Activated CD8-positive, alpha-beta memory T cell treated with anti-CD3 and anti-CD28 coated beads, Interleukin-2, amount 50 U/mL, for 4 hours (primary cell): ENCODE measurements at places on chromosomes 16 and 17.
A peak's percentile ranks its signal among the peaks of the same experiment; 100 is the strongest.

DNA sequence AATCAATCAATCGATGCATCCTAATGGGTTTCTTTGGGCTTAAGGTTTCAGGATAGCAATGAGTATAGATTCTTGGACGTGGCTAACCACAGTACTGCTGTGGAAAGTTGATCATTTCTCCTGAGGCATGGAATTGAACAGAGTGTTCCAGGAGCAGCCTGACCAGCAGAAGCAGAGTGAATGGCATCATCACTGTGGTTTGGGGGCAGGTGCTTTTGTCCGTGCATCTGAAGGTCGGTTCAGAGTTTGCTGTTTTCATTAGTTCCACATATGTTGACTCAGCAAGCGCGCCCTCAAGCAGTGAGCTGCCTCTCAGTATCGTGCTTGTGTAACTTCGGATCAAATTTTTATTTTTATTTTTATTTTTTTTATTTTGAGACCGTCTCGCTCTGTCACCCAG is 24.9 kb downstream of the KIAA0513 start:
- DNase-seq, result no peak

DNA sequence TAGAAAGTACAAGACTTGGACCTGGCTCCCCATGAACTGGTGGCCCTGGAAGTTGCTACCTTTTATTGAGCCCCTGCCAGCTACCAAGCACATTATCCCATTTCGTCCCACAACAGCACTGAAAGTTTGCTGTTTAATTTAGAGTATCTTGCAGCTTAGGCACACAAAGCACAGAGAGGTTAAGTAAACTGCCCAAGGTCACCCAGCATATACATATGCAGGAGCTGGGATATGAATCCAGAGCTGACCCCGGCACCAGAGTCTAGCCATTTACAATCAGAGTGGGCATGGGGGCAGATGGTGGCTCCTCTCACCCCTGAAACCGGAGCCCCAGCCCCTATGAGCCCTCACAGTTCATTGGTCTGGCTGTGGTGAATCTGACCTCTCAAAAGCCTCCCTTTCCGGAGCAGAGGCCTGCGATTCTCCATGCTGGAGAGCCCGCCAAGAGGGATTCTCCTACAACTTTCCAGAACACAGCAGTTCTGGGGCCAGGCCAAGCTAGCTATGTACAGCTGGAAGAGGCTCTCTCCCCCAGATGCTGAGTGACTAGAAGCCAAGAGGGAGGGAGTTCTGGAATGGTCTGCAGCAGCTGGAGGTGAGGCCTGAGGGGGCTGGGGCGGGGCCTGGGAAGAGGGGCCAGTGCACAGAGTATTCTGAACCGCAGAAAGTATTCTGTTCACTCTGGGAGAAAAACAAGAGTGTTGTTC is 58.3 kb downstream of the SREBF1 start:
- no peak for DNase-seq

DNA sequence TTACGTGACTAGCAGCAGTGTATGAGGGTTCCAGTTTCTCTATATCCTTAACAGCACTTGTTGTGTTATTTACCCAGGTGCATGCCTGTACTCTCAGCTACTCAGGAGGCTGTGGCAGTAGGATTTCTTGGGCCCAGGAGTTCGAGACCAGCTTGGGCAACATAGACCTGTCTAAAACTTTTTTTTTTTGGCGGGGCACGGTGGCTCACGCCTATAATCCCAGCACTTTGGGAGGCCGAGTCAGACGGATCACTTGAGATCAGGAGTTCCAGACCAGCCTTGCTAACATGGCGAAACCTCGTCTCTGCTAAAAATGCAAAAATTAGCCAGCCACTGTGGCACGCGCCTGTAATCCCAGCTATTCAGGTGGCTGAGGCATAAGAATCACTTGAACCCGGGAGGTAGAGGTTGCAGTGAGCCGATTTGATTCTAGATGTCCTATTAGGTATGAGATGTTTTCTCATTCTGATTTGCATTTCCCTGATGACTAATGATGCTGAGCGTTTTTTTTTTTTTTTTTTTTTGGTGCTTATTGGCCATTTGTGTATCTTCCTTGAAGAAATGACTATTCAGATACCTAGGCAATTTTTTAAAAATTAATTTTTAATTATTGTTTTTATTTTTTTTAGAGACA is 13.4 kb downstream of the CASC3 start:
- no peak for DNase-seq

DNA sequence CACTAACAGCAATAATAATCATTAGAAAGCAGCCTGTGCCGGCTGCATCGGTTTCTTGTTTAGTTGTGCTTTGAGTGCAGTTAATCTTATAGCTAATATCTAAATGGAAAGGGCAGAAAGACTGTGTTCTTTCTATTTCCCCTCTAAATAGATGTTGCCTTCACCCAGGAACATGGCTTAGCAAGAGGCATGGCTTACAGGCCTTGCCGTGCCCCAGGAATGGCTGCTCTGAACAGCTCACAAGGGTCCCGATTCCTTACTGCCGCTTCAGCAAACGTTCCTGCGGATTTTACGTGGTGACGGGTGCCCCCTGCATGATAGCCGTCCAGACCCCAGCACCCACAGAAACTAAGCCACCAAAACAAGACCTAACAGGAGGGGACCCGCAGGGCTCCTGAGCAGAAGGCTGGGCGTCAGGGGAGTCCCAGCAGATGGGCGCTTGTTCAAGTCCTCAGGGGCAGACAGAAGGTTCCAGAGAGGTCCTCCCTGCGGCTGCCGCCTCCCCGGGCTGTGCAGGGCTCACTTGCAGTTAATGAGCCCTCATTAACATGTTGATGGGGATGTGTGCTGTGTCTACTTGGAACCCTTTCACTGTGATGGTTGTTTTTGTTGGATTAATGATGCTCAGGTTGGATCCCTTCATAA is 52.5 kb upstream of the ENPP7 start:
- DNase-seq, result no peak

- DNase-seq, result no peak
These were observed 6.5 kb downstream of the SNRNP25 start for GRCh38 chr16:60166-60565.

GRCh38 chr16:50667497-50668367 is 13.4 kb downstream of the SNX20 start:
- DNase-seq, result no peak

DNA sequence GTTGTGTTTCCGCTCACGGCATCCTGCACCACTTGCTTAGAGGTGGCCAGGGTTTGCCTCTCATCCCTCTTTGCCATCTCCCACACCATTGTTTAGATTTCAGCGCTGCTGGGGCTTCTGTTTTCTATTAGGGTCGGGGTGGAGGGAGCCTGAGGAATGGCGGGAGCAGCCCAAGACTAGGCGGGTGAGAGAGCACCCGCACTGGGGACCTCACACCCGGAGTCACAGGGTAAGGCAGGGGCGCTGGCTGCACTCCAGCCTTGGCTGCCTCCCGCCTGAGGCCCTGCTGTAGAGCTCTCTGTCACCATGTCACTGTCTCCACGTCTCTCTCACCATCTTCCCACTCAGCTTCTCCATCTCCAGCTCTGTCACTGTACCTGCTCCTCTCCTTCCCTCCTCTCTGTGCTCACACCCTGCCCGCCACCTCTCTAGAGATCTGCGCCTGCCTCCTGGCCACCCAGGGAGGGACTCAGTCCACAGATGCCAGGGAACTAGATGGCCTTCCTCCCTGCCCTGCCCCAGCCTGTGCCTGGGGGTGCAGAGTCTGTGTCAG is 32.8 kb upstream of the ABCC3 start:
- no peak for DNase-seq

DNA sequence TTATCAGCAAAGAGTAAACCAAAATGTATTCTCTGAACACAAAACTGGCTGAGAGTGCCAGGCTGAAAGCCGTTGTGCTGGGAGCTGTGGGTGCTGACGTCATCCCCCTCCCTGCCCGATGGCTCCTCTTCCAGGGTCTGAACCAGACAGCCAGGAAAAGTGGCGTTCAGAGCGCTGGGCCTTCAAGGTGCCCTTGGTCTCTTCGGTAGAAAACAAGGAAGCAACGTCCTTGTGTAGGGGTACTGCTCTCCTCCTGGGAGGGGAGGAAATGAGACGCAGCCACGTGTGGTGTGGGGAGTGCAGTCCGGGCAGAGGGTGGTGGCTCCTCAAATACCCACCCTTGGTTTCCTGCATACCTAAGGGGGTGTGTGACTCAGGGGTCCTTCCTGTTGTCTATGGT is 394.7 kb downstream of the SEC14L1 start:
- DNase-seq, result no peak

DNA sequence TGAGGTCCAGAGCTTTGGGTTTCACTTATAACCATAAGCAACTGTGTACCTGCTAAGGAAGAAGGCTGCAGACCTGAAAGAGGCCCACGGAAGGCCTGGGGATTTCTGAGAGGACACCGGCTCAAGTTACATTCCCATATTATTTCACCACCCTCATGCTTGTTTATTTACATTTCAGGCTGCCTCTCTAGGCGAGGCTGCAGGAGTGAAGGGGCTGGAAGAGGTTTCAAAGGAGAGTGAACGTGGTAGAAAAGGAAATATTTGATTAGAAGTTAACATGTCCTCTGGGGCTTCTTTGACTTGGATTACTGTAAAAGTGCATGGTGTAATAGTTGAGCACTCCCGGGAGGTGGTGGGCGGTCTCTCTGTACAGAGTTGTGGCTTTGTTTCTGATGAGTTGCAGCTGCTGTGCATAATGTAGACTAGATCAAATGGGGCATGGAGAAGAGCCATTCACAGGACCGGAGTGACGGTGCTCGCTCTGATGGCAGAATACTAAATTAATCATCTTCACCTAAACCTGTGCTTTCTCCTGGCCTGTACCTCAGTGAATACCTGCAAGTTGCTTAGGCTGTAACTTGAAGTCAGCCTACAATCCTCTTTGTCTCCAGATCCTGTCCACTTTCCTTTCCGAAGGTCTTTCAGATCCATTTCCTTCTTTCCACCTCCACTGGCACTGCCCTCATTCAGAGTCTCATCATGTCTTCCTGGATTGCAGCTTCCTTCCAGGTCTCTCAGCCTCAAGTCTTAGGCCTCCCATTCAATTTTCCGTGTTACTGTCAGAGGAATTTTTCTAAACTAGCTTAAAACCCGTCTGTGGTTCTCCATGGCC is 1.9 kb upstream of the CPD start:
- DNase-seq, result peak; percentile 57

DNA sequence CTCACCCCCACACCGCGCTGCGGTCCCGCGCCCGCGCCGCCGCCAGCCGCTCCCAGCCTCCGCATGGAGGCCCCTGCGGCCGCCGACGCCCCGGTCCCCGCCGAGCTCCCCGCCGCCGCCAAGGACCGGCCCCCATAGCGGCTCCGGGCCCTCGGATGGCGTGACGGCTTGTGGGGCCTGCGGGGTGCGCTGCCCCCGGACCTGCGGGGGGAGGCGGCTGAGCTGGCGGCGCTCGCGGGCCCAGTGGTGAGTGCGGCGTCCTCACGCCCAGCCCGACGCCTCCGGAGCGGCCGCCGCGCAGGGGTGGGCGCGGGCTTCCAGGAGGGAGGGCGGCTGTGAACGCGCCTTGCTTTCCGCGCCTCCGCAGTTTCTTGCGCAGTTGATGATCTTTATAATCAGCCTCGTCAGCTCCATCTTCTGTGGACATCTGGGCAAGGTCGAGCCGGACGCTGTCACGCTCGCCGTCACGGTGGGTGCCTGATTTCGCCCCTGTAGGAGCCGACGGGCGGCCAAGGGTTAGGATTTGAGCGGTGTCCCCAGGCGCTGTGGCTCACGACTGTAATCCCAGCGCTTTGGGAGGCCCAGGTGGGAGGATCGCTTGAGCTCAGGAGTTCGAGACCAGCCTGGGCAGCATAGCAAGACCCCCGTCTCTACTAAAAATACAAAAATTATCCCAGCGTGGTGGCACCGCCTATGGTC is 46.4 kb downstream of the SLC47A1 start:
- no peak for DNase-seq
